IPS-NIHi11 (cell line): ENCODE measurements at places on chromosomes 13 and 19.

GRCh38 chr13:86737334-86737932 lies 933.7 kb upstream of the SLITRK5 start:
- DNase-seq = no peak

DNA sequence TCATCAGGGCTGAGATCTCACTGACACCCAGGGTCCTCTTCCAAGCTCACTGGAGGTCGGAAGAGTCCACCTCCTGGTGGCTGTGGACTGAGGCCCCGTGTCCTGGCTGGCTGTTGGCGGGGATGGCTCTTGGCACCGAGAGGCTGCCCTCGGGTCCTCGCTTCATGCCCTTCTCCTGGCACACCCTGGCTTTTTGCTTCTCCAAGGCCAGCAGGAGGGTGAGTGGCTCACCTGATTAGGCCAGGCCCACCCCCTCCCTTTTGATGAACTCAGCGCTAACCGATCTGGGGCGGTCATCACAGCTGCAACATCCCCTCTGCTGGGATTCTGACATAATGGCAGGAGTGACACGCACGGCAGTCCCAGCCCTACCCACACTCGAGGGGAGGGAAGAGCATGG lies 4.4 kb downstream of the SLC39A3 start:
- no peak for DNase-seq

DNA sequence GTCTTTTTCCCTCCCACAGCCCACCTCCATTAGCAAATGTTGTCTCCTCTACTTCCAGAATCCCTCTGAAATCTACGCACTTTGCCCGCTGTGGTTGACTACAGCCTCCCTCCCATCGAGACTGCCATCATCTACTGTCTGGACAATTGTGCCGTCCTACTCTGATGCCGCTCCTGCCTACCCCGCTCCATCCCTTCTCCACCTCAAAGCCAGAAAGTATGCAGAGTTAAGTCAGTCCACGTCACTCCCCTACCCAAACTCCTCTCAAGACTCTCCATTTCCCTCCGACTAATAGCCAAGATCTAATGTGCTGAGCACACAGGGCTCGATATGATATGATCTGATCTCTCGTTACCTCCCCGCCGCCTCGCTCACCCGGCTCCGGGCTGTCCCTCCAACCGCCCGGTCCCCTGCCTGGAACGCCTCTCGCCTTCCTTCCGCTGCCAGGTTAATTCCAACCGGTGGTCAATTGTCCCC lies 556 bp downstream of the CACTIN start:
- DNase-seq = no peak

GRCh38 chr19:42468273-42468796 lies 25.6 kb upstream of the CXCL17 start:
- DNase-seq = no peak

GRCh38 chr13:110559429-110559943 lies 2.0 kb downstream of the RAB20 start:
- no peak for DNase-seq

DNA sequence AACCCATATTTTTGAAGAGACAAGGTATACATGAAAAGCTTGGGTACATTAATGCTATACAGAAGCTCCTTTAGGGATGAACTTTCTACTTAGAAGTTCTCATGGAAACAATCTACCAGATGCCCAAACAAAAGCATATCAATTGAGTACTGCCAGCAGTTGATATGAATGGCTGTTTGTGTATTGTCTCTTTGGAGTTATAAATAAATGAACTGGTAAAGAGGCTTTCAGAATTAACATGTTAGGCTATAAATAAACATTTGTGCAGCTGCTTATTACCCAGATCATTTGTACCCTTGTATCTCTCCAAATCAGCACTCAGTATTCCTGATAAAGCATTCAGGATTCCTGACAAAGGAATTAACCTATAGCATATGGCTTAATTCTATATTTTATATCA lies 418.9 kb downstream of the FGF14 start:
- no peak for DNase-seq

DNA sequence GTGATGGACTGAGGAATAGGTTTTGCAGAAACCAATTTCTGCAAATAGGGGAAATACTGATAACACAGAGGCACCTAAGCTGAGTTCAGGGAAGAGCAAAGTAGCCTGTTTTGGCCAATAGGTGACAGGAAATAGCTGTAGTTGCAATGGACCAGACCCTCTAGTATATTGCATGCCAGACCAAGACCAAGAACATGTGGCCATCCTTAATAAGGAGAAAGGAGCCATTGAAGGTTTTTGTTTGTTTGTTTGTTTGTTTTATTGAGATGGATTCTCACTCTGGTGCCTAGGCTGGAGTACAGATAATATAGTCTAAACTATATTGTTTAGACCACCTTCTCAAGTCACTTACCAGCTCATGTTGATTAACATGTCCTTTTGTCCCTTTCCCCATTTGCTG lies 101.5 kb downstream of the ZNF557 start:
- DNase-seq = no peak

- peak; percentile 40 for DNase-seq
Observed at GRCh38 chr19:16383584-16384161, 59.0 kb downstream of the KLF2 start.

DNA sequence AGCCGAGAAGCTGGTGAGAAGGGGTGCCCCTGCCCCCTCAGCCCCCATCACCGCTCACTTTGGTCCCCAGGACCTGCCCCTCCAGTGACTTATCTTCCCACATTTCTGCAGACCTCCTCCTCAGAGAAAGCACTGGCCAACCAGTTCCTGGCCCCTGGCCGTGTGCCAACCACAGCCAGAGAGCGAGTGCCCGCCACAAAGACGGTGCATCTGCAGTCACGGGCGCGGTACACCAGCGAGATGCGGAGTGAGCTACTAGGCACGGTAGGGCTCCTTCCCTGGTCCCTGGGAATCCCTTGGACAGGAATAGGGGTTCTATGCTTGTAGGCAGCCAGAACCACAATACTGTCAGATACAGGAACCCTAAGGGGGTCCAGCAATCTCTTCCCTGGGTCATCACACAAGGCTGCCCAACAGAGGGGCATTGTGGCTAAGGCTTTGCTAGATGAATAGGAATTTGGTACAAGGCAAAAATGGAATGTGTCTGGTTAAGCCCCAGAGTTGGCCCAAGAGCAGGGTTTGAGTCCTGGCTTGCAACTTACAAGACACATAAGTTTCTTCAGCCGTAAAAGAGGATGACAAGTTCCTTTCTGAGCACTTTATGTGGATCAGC lies 1.0 kb downstream of the USE1 start:
- no peak for DNase-seq

- DNase-seq = peak; percentile 55
Observed at GRCh38 chr19:1400281-1401137, 833 bp downstream of the GAMT start.

- DNase-seq = peak; percentile 82
Observed at GRCh38 chr19:55173714-55174409, 6.2 kb downstream of the SYT5 start.

GRCh38 chr13:112453874-112454647 lies 77.9 kb downstream of the SPACA7 start:
- no peak for DNase-seq

DNA sequence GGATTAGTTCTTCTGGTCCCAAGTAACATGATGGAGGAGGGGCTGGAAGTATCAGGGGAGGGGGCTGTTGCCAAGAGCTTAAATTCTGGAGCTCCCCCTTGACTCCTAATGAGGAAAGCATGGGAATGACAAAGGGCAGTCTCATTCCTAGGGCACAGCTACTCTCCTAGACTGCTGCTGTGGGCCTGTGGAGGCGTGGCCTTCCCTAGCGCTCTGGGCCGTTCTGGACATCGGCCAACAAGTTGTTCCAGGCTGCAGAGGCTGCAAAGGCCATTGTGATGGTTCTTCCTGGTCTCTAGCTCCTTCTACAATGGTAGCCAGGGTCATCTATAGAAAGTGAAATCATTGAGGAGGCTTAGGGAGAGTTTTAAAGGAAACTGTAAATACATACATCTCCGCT lies 916.6 kb downstream of the DIAPH3 start:
- peak; percentile 53 for DNase-seq

- DNase-seq = no peak
Observed at GRCh38 chr19:28602675-28603298, 610.2 kb downstream of the UQCRFS1 start.

- peak; percentile 37 for DNase-seq
Observed at GRCh38 chr13:89066868-89067466, 1395.8 kb downstream of the SLITRK5 start.

- DNase-seq = peak; percentile 54
Observed at GRCh38 chr13:97257800-97258799, 36.0 kb downstream of the MBNL2 start.

- DNase-seq = peak; percentile 60
Observed at GRCh38 chr13:42041011-42041683, 7.3 kb upstream of the DGKH start.

- no peak for DNase-seq
Observed at GRCh38 chr13:28338006-28338574, 156.8 kb downstream of the FLT1 start.

- DNase-seq = peak; percentile 44
Observed at GRCh38 chr13:42170029-42170428, 101.9 kb upstream of the AKAP11 start.

DNA sequence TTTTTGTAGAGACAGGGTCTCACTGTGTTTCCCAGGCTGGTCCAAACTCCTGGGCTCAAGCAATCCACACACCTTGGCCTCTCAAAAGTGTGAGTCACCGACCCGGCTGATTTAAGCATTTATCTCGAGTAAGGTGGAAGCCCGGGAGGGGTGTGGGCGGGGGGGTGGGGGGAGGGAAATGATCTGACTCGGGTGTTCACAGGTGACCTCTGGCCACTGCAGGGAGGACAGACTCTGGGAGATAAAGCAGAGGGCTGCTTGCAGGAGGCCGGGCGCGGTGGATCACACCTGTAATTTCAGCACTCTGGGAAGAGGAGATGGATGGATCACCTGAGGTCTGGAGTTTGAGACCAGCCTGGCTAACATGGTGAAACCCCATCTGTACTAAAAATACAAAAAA lies 7.9 kb downstream of the DENND1C start:
- DNase-seq = no peak

DNA sequence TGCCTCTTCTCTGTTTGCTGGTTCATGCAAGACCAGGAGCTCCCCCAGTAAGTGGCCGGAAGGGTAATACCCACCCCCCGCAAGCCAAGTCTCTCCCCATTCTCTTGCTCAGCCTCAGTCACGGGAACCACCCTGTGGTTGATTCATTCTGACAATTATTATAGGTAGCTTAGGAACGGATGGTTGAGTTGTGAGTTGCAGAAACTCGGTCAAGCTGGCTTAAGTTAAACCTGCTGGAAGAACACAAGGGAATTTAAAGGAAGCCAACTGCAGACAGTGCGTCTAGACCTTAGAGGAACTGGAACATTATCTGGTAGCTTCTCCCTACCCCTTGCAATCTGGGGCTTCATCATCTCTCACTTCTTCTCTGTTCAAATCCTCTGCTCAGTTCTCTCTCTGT lies 8.9 kb downstream of the FPR1 start:
- DNase-seq = no peak

DNA sequence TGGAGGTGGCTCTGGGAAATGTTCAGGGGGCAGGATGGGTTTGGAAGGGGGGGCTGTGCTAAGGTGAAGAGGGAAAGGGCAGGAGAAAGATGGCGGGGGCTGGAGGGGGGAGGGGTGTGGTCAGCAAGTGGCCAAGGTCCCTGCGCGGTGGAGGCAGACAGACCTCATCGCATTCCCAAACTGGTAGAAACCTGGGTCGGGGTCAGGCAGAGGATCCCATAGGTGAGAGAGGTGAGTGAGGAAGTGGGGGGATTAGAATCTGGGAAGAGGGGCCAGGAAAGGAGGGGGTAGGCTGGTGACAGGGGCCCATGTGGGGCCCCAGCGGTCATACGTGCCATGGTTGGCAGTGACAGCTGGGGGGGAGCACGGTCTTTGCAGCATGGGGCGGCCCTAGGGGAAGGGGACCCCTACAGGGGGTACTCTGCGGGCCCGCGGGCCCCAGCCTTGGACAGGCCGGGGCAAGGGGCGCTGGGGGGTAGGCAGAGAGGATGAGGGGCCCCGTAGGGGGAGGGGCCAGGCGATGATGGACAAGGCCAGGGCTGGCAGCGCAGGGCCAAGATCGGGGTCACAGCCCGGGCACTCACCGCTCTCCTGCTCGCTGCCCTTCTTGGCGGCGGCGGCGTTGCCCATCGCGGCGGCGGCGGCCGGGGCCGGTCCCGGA lies 514 bp downstream of the PRKACA start:
- DNase-seq = peak; percentile 41

DNA sequence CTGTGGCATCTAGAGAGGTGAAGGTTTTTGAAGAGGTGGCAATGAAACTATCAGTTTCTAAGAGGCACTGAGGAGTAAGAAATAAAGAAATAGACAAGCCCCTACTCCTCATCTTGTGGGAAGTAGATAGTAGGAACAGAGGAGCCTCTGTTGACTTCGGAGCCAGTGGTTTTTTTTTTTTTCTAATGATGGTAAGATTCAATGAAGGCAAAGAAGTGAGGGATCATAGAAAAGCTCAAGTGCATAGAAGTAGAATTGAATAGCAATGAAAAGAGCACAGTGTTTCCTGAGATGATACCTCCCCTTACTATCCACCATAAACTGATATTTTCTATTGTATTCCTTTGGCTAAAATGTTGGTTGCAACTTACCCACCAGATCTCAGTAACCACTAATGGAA lies 46.3 kb downstream of the FREM2 start:
- no peak for DNase-seq

- DNase-seq = no peak
Observed at GRCh38 chr13:113879017-113879416, 15.1 kb upstream of the GAS6 start.

- no peak for DNase-seq
Observed at GRCh38 chr13:99589575-99589974, 88.3 kb downstream of the TM9SF2 start.

DNA sequence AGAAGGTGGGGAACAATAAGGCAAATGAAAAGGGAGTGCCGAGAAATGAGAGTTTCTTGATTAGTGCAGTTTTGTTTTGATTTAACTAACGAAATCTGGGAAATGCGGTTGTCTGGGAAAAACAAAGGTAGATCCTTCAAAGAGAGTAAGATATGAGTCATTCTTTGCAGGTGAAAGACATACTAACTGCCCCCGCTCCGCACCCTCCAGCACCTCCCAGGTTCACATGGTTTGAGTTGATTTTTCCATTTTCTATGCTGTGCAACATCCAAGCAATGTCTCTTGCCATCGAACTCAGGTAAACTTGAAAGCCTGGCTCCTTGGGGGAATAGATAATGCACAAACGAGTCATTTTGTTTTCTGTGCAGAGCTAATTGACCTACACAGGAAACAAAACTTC lies 84.1 kb upstream of the KLF12 start:
- DNase-seq = no peak

- DNase-seq = no peak
Observed at GRCh38 chr13:75347925-75348324, 134.0 kb downstream of the TBC1D4 start.

- DNase-seq = no peak
Observed at GRCh38 chr19:43760941-43761340, 6.2 kb upstream of the SMG9 start.
